ENCODE measurements at places on chromosomes 12 and 14.

- no peak for DNase-seq
Measured at GRCh38 chr14:75226755-75227544, 50.5 kb upstream of the TMED10 start.

DNA sequence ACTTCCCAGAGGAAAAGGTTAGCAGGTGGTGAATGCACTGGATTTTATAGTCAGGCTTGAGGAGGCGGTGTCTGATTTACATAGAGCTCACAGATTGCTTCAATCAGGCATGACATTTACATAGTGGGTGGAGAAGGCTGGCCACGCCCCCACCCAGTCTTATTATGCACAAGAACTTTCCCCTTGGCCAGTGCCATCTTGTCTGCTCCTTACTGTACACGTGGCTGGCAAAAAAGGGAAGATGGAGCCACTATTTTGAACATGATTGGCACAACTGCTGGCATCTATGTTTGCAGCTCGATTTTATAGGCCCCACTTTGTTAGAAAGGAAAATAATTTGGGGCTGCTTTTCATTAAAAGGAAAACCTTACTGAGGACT is 10.9 kb upstream of the LGMN start:
- DNase-seq = no peak

GRCh38 chr12:30725739-30726138 is 29.0 kb downstream of the CAPRIN2 start:
- no peak for DNase-seq

- DNase-seq = no peak
Measured at GRCh38 chr12:65742018-65743010, 82.0 kb upstream of the HMGA2 start.

- no peak for DNase-seq
Measured at GRCh38 chr12:94806617-94807016, 156.3 kb upstream of the TMCC3 start.

GRCh38 chr12:113245695-113246477 is 24.6 kb downstream of the TPCN1 start:
- no peak for DNase-seq

DNA sequence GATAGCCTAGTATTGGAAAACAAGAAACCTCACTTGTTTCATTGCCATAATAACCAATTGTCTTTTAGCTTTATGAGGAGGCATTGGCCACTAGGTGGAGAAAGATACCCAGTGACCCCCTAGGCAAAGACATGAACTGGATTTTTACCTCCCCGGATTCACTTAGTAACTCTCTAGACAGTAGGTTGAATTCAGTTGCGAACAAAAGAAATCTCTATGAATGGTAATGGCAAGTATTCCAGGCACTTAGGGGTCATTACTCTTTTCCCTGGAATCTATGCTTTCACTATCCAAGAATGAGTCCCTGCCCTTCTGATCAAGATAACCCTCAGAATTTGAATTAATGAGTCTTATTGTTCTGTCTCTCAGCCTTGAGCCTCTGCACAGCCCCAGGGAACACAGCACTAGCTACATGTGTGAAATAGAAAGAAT is 29.5 kb upstream of the RHOJ start:
- DNase-seq = no peak

- no peak for DNase-seq
Measured at GRCh38 chr14:75223664-75224154, 47.3 kb upstream of the TMED10 start.

DNA sequence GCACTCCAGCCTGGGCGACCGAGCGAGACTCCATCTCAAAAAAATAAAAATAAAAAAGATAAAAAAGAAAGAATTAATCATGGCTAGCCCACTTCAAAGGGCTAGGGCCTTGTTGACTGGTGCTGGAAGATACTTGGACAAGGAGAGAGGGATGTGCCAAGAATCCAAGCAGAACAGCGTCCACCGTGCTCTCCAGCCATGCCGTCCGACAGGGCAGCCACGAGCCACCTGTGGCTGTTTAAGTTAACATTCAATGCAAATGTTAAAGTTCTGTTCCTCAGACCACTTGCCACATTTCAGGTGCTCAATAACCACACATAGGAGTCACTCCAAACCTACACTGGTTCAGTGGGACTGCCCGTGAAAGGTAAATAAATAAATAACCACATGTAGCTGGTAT is 21.4 kb downstream of the SLC6A13 start:
- no peak for DNase-seq

DNA sequence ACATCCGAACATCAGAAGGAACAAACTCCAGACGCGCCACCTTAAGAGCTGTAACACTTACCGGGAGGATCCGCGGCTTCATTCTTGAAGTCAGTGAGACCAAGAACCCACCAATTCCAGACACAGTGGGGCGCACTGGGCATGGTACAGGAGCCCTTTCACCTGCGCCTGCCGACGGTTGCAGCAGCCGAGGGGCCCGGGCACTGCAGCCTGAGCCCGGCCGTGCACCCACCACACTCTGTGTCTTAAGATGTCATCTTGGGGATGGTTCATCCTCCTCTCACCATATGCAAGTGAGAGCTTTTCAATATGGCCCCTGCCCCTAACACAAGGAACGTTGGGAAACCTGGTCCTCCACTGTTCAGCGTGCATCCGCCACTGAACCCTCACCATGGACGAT is 288.3 kb downstream of the TTC8 start:
- DNase-seq = no peak

GRCh38 chr14:75268633-75269550 is 9.7 kb upstream of the FOS start:
- no peak for DNase-seq

- no peak for DNase-seq
Measured at GRCh38 chr14:103729496-103730448, 14.2 kb downstream of the ZFYVE21 start.

- no peak for DNase-seq
Measured at GRCh38 chr12:50195832-50196231, 28.7 kb upstream of the CERS5 start.

DNA sequence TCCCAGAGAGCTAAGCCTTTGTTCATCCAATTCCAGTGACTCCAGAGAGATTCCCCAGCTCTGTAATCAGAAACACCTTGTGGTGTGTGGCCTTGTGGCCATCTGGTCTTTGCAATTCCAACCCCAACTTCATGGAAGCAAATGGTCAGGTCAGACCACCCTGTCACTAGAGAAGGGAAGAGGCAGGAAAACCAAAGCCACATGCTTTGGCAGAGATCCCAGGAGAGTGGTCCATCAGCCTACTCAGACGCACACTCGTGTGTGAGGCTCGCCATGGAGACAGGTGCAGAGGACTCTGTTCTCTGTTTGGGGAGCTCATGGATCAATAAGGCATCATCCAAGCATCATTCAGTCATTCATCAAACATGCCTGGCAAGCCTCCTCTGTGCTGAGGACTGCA is 46.2 kb upstream of the TUNAR start:
- DNase-seq = no peak

GRCh38 chr12:77492536-77492935 is 338.2 kb upstream of the NAV3 start:
- DNase-seq = no peak

GRCh38 chr14:63727231-63727735 is 582 bp downstream of the SGPP1 start:
- DNase-seq = no peak

DNA sequence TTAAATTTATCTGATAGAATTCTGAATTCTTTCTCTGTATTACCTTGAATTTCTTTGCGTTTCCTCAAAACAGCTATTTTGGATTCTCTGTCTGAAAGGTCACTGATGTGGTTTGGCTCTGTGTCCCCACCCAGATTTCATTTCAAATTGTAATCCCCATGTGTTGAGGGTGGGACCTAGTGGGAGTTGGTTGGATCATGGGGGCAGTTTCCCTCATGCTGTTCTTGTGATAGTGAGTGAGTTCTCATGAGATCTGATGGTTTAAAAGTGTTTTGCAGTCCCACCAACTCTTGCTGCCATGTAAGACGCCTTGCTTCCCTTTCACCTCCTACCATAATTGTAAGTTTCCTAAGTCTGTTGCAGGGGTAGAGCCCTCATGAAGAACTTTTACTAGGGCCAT is 34.1 kb upstream of the OR6J1 start:
- no peak for DNase-seq

DNA sequence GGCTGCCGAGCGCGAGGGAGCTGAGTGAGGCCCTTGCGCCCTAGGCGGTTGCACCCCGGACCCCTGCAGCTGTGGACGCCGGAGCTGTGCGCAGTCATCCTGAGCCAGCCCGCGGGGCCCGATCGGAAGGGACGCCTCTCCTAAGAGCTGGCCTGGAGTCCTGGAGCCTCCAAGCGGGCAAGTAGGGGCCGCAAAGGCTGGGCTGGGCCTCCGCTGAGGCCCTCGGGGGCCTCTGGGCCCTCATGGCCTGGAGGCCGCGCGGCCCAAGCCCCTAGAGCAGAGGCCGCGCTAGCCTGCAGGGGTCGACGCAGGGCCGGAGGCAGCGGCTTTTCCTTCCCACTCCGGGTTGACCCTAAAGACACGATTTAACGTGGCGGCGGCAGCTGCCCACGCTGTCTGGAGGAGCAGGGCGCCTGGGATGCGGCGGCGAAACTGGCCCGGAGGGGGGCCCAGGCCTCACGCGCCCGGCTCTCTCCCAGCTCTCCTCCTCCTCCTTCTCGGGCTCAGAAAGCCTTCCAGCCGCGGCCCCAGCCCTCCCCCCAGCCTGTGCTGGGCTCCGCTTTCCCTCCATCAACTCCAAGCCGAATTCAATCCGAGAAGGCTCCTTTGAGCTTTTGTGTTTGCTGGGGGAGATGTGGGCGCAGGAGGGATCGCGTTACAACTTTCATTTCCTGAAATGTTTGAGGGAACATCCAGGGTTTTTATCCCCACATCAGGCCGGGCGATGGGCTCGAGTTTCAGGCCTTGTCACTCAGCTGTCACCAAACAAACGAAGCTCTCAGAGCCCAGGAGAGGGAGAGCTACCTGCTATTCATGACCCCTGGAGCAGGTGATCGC is 11.6 kb downstream of the SIX1 start:
- no peak for DNase-seq

DNA sequence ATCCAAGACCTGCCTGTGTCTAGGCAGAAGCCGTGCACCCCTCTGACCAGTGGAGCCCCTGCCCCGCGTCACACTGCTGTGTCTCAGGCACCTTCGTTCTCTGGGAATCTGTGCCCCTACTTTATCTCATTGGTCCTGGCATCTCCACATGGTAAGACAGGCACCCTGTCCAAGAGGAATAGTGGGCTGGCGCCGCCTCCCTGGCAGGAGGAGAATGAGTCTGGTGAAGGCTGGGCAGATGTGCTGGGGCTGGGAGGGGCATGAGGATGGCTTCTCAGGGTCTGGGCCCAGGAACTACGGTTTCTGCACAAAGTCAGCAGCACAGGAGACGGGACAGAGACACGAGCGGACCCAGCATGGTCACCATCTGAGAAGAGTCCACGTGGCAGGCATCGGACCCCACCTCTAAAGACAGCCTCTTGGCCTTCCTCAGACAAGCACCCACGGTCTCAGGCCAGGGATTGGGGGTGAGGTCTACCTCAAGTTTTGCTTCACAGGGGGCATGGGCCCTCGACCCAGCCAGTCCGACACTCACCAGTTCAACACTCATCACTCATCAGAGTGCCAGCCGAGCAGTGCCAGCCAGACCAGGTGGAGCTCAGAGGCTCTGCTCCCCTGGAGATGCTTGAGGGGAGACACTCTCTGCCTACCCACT is 306.7 kb downstream of the ADGRD1 start:
- DNase-seq = no peak

DNA sequence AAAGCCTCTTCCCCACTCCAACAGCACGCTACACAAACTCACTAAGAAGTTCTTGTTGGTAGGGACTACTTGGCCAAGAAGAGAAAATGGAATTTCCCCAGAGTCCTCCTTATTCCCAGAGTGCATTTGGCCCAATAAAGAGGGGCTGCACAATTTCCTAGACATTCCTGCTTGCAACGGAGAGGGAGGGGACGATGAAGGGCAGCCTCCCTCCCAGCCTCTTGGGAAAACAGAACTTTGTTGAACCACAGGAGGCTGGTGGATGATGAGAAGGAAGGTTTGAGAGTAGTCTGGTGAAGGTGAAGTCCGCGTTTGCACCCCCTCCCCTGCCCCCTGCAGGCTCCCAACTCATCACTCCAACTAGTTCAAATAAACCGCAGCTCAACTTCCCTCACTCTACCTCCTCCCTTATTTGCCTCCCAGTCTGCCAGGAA is 19.1 kb upstream of the TBX3 start:
- DNase-seq = no peak

GRCh38 chr14:77086017-77086727 is 11.9 kb upstream of the CIPC start:
- no peak for DNase-seq

DNA sequence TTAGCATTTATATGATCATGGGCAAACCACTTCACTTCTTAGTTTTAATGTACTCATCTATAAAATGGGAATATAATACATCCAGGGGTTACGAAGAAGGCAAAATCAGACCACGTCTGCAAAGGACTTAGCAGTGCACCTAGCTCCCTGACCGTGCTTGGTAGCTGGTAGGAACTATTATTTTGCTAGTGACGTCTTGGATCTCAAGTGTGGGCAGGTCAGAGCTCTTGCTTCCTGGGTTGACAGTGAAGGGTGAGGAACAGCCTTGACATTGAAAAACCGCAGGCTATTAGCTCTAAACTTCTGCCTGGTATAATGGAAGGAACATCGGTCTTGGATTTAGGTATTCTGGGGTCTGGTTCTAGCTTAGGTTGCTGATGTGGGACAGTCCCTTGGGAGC is 89.3 kb upstream of the MED13L start:
- no peak for DNase-seq

GRCh38 chr14:63642656-63643382 is 1.1 kb upstream of the WDR89 start:
- no peak for DNase-seq

GRCh38 chr12:79826267-79827128 is 108.4 kb downstream of the PPP1R12A start:
- no peak for DNase-seq

- no peak for DNase-seq
Measured at GRCh38 chr14:81385886-81386285, 14.2 kb downstream of the STON2 start.

- DNase-seq = no peak
Measured at GRCh38 chr12:27604431-27604830, 80.4 kb downstream of the PPFIBP1 start.
